H9 (cell line): ENCODE measurements at places on chromosomes 6 and 20.

DNA sequence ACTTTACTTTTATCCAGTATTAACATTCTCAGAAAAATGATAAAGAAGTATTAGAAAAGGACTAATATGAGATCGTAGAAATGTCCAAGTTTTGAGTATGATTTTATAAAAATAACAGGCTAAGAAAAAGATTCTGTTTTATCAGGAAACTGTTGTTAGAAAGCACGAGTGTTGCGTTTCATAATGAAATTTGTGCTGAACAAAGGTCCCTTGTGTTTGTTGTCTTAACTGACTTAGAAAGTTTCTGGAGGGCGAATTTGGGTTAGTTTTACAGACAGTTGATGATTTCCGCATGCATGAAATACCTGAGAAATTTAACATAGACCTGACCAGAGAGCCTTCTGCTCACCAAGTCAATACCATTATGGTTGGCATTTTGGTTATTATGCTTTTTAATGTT, 136.0 kb downstream of the FNDC1 start:
- DNase-seq: no peak

DNA sequence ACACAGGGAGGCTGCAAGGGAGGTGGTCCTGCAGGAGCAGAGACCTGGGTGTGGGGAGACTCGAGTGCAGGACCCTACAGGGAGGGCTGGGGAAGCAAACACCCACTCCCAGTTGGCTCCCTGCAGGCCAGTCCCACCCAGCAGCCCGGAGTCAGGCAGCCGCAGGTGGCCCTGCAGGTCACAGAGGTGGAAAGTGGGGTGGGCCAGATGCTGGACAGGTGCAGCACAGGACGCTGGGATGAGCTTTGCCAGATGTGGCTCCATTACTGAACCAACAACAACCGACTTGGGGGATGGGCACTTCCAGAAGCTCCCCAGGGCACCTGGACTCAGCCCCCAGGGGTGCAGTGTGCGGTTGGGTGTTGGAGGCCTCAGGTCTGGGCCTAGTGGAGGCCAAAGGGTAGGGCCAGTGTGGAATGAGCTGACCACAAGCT, 26.6 kb upstream of the MYT1 start:
- DNase-seq: no peak

DNA sequence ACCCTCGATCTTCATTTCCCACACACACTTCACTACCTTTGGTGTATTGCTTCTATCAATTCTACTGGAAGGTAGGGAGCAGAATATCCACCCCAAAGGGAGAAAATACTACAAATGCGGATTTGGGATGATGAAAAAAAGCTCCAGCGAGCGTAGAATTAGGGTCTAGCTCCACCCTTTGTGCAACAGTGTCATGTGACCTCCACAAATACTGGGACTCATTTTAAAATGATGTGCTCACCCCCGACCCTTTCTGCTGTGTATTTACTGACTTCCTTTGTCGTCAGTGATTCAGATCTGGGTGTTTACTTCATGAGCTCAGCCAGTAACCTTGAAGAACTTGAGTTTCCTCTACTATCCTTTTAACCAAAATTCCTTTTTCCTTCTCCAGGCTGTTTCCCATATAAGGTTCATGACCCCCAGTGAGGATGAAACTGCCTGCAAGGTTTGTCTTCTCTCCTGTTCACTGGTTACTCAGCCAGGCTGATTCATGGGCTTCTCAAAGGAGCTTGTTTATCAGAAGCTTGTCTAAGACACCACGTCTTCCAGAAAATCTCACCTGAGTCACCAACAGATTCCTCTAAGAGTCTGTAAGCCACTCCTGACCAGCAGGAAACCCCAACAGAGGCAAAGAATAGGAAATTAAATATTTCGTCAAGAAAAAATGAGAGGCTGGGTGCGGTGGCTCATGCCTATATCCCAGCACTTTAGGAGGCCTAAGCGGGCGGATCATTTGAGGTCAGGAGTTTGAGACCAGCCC, 39.6 kb upstream of the PAX1 start:
- DNase-seq: no peak

- peak; percentile 22 for DNase-seq
These were observed 62.2 kb downstream of the SYNJ2 start for GRCh38 chr6:158043586-158044524.

DNA sequence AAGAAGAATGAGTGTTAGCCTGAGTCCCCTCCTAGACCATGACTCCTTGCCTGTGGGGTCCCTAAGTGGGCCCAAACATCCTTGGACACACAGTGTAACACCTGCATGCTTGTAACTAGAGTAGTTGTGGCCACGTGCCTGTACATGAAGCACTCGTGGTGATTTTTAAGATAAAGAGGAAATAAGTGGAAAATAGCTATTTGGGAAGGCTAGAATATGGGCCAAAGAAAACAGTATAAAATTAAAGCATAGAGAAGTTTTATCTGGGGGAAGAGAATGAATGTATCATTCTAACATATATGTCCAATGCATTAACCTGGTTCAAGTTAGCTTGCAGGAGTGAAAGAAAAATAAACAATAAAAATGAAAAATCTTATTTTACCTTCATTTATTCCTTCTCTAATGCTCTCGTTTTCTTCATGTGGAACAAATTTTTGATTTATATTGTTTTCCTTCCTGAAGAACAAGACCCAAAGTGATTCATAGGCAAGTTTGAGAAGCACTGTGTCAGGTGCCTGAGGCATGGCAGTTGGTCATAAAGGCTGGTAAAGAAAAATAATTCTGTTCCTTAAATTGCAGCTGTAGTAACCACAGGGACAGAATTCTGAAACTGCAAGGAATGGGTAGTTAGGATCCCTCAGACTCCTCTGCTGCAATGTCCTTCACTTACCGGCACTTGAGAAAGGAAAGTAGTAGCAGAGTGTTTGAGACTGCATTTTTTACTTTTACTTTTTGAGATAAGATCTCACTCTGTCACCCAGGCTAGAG, 8.5 kb upstream of the CST3 start:
- DNase-seq: no peak

GRCh38 chr6:141421378-141421777, 711.3 kb upstream of the GJE1 start:
- DNase-seq: no peak

GRCh38 chr20:6492271-6493055, 275.0 kb upstream of the BMP2 start:
- DNase-seq: peak; percentile 26

DNA sequence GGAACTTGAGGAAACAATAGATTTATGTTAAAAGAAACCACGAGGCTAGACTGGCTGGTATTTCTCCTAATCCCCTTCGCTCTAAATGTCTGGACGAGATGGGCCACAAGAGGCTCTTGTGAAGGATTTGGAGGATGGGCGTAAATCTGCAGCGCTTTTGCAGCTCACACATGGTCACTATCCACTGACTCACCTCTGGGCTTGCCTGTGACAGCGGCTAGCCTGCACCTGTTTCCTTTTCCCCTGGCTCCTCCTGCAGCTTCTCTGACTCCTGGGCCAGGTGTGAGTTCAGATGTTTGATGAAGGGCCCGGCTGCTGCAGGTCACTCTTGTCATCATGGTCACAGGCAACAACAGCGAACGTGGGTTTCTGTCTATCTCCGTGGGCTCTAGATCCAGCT, 629.4 kb downstream of the CBLN4 start:
- peak; percentile 30 for DNase-seq

DNA sequence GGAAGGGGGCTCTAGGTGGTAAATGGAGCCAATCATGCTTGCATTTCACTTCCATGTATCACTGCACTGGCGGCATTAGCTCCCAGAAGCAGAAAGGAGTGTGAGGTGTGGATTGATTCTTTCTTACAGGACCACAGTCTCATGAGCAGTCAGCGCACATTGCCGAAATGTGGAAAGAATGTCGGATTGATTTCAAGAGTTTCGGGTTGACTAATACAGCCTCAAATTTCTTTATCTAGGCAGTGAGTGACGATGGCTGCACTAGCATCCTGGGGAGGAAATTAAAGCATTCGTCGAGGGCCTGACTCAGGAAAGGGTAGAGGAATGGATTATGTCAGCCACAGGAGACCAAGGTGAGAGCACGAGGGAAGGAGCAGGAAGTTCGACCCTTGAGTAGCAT, 222.8 kb upstream of the CDYL start:
- no peak for DNase-seq

DNA sequence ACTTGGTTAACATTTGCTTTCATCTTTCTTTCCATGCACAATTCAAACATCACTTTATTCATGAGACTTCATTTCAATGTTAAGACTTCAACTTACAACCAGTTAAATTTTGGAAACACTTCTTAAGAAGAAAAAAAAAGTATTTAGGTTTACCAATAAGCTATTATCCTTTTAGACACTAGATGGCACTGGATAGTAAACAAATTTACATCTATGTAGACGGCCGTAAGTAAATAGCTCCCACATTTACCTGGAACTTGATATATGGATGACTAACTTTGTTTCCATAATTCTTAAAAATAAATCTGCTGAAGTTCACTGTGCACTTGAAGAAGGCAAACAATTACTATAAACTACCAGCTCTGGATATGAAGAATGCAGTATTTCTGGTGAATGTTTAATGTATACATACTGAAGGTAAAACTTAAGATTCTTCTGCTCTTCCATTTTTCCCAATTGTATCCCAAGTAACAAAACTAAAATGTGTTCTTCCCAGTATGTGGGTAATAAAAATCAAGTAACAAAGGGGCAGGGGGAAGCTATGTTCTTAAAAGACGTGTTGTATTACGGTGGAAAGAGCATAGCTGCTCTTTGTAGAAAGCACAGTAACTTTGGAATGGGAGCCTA, 130.6 kb upstream of the C6orf118 start:
- DNase-seq: no peak

DNA sequence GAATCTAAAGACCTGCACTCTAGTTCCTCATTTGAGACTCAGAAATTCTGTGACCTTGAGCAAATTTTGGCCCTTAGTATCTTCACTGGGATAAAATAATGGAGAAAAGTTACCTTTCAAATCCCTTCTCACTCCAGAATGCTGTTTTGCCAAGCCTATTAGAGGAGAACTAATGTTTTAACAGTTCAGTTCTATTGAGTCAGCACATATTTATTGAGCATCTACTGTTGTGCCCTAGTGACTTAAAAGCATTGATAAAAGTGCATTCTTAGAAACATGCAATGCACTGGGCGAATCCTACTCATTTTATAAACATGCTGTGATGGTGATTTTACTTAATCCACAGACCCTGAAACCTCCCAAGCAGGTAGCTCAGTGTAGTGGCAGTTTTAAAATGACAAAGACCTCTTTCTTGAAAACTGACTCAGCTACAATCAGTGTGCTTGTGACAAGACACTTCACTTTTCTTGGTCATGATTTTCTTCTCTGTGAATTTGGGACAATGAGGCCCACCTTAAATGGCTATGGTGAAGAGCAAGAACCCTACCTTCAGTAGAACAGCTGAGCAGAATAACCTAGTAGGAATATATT, 312.0 kb downstream of the ALDH8A1 start:
- DNase-seq: no peak

DNA sequence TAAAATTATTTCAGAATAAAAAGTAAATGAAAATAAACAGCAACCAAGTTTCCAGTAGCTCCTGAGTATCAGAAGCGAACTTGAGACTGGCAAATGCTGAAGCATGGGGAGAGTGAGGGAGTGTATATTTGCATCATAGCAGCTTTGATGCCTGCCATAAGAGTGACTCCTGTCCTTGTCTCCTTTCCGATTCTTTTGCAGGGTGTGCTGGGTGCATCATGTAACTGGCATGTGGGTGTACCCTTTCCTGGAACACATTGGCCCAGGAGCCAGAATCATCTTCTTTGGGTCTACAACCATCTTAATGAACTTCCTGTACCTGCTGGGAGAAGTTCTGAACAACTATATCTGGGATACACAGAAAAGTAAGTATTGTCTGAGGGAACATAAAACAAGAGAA, 117.4 kb downstream of the ADAT2 start:
- no peak for DNase-seq

DNA sequence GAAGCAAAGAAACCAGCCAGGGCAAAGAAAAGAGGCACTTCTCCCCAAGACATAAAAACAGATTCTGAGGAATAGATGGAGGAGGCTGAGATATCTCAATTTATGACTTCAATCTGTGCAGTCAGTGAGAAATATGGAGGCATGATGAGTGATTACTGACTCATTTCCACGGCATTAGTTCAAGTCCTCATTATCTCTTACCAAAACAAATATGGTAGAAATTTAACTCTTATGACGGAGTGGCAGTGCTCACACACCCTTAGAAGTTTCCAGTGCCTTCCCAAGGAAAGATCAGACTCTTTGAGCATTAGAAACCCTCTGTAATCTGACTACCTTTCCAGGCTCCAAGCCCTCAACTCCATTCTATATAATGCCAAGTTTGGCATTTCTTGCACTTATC, 364.1 kb downstream of the ARHGAP18 start:
- no peak for DNase-seq

GRCh38 chr6:8624665-8625064, 189.3 kb upstream of the SLC35B3 start:
- no peak for DNase-seq

DNA sequence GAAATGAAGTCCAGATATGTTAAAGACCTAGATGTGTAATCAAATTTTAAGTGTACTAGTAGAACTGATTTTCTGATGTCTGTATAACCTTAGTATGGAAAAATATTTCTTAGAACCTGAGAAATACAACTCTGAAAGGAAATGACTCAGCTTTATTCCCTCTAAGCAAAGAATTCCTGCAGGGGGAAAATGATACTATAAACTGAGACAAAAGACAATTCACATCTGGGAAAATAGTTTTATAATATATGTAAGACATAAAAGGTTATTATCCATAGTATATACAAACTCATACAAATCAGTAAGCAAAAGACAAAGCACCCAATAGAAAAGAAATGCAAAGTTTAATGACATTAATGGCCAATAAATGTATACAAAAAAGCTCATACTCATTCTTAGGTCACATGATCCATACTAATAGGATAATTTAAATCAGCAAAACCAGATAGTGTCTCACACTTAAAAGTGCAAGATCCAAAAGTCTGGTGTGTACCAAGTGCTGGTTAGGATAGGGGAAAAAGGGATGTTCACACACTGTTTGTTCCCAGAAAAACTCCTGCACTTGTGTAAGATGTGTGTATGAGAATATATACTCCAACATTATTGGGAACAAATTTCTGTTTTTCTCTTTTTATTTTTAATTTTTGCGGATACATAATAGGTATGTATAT, 22.6 kb downstream of the RNF217 start:
- DNase-seq: no peak

DNA sequence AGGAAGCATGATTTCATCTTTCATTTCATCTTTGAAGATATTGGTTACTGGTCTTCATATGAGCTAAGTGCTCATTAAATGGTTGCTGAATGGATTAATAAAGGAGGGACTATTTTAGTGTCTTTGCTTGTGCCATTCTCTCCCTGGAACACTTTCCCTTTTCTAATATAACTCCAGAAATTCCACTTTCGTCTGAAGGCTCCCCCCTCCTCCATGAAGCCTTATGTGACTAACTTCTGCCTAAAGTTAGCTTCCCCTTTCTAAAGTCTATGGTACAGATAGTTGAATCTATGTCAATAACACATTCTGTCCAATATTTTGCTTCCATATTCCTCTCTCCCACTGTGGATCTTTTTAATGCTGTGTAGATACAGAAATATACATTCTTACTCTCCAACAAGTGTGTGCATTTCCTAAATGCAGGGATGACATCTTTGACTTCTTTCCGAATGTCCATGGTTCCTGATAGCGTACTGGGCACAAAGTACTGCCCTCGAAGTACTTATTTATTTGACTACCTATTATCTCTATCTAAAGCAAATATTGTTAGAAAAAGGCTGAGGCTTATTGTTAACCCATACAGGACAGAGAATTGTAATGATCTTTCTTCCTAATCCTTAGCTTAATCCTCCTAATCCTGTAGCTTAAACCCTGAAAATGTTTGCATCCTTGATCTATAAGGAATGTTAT, 84.7 kb upstream of the ELOVL5 start:
- no peak for DNase-seq

- DNase-seq: no peak
These were observed 158.8 kb downstream of the CDH26 start for GRCh38 chr20:60117065-60117464.
